Retina (tissue), 1 donor: ENCODE measurements at places on chromosomes 5 and 9.

- DNase-seq = no peak
Observed at GRCh38 chr9:33162721-33163311, 4.3 kb downstream of the B4GALT1 start.

- no peak for DNase-seq
Observed at GRCh38 chr9:89543111-89543510, 45.2 kb upstream of the SEMA4D start.

DNA sequence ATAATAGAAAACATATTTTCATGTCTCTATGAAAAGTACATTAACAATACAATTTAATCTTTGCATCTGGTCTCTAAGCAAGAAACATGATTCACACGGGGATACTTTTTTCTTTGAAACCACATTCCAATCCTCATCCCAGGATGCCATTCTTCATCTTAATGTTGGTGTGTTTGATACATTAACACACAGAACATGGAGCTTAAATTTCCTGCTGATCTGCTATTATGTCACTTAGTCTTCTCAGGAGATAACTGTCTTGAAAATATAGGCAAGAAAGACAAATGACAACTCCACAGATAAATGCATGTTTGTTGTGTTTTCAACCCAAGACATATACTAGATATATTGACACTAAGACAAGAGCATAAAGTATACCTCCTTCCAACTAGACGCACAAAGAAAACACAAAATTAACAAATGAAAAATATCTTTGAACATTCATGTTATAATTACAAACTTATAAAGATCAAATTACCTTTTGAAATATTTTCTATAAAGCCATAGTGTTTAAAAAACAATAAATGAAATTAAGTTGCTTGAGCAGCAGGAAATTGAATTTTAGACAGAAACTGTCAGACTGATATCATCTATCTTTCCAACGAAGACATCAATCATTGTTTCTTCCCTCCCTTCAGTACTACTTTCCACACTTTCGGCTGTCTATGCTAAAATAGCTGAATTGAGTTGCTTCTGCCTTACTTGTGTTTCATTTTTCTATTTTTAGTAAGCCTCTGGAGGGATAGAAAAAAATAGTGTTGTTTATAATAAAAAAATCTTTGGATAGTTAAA, 1676.7 kb upstream of the CDH9 start:
- DNase-seq = no peak

GRCh38 chr5:4233671-4234070, 638.0 kb downstream of the IRX1 start:
- DNase-seq = no peak

GRCh38 chr9:33429256-33429985, 18.0 kb downstream of the AQP3 start:
- DNase-seq = no peak

DNA sequence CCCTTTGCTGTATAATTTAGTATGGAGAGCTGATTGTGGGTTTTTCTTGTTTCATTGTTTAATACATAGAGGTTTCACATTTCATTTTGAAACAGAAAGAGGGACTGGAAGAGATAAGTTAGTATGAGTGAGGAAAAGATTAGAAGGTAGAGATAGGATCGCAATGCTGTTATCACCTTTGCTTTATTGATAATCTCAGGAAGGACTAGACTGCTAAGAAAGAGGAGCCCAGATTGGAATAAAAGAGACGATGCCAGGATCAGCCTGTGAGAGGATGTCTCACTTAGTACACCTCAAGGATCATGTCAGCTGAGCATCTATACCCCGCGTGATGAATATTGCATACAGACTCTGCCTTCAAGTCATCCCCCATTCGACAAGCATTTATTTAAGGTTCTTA, 178.0 kb upstream of the DMAC1 start:
- no peak for DNase-seq

DNA sequence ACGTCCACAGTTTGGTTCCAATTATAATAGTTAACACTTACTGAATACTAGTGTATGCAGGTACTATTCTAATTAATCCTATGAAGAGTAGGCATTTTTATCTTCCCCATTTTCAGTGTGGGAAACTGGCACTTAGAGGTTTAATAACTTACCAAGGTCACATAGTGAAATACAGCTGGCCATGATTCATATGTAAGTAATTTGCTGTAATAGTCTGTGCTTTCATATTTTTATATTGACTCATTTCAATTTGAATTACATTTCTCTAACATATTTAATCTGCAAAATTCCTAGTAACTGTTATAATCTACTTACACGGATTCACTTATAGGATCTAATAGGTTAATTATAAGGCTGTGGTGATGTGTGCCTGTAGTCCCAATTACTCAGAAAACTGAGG, 19.4 kb downstream of the CCNH start:
- no peak for DNase-seq

DNA sequence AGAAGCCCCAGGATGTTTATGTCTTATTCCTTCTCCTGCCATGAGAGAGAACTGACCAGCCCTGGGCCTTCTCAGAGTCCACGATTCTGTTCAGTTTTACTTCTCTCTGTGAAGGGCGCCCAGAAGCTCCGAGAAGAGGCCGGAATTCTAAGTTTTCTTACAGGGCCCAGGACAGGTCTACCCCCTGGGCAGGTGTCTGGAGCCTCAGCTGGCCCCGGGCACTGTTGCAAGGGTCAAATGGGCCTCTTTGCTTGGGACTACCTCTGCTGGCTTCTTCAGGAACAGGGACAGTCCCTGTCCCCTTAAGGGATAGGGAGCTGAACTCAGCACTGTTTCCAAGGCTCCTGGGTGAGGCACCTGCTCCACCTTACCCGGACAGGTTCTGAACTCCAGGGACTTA, 55.0 kb downstream of the RASGEF1C start:
- no peak for DNase-seq

DNA sequence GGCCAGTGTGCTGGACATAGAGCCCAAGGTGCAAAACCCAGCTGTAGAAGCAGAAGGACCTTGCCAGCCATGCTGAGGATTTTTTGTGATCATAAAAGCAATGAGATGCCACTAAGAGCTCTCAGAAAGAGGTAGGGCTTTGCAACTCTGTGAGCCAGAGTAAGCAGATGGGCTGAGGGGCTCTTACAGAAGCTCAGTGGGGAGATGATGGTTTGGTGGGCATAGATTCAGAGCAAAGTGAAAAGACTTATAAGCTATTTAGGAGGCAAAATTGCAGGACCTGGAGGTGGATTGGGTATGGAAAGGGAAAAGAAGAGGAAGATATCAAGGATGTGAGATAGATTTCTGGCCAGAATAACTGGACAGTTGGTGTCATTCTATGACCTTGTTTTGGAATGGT, 302.0 kb downstream of the NTRK2 start:
- DNase-seq = no peak

DNA sequence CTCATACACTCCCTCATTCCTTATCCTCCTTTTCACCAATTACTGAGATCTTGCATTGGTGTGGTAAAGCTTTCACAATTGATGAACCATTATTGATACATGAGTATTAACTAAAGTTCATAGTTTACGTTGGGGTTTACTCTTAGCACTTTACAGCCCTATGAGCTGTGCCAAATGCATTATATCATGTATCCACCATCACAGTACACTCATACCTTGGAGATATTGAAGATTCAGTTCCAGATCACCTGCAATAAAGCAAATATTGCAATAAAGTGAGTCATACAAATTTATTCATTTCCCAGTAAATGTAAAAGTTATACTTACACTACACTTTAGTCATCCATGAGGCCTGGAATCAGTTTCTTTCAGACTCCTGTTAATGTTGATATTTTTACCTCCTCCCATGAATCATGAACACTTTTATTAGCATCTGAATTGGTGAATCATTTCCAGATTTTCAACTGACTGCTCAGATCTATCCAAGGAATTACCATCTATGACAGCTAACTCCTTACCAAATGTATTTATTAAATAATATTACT, 546.6 kb upstream of the PTPRD start:
- DNase-seq = no peak

GRCh38 chr5:54401515-54401914, 54.0 kb upstream of the HSPB3 start:
- DNase-seq = no peak

DNA sequence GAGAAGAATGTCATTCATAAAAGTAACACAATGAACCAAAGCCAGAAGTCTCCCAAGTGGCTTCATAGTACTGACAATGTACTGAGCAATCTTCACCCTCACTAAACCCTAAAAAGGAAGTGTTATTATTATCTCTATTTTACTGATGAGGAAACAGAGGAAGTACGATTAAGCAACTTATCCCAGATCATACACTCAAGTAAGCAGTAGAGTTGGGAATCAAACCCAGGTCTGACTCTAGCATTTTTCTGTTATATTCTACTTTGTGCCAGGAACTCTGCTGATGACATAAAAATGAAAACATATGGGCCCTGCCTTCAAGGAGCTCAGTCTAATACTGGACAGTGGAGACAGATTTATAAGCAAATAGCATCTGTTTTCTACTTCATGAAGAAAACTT, 109.2 kb downstream of the RAPGEF6 start:
- DNase-seq = no peak

DNA sequence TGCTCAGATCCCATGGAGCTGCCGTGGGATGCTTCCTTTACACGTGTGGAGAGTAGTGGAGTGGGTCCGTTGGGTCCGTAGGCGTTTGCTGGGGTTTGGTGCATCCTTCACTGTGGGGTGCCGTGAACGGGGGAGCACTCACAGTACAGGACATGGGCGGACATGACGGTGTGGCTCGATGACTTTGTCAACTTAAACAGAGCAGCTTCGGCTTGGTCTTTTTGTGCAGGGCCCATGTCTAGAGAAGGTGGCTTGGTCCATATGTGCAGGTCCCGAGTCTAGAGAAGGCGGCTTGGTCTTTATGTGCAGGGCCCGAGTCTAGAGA, 26.4 kb upstream of the EXOC3 start:
- DNase-seq = no peak

DNA sequence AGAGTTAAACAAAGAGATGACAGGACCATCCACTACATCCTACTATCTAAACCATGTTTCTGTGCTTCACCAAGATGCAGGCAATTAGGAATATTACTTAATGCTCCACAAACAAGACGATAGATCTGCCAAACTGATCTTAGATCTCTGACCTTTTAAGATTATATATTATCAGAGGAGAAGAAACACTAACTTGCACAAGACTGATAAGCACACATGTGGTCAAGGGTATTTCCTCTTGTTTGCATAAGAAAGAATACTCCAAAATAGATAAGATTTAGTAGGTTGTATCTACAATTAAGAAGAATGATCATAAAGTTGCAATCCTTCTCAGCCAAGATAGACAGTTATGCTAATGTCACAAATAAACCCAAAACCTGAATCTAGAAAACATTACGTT, 601.0 kb upstream of the ACO1 start:
- no peak for DNase-seq

GRCh38 chr5:79295029-79295428, 59.1 kb downstream of the JMY start:
- no peak for DNase-seq

GRCh38 chr5:168706655-168707069, 127.5 kb upstream of the PANK3 start:
- peak; percentile 69 for DNase-seq

DNA sequence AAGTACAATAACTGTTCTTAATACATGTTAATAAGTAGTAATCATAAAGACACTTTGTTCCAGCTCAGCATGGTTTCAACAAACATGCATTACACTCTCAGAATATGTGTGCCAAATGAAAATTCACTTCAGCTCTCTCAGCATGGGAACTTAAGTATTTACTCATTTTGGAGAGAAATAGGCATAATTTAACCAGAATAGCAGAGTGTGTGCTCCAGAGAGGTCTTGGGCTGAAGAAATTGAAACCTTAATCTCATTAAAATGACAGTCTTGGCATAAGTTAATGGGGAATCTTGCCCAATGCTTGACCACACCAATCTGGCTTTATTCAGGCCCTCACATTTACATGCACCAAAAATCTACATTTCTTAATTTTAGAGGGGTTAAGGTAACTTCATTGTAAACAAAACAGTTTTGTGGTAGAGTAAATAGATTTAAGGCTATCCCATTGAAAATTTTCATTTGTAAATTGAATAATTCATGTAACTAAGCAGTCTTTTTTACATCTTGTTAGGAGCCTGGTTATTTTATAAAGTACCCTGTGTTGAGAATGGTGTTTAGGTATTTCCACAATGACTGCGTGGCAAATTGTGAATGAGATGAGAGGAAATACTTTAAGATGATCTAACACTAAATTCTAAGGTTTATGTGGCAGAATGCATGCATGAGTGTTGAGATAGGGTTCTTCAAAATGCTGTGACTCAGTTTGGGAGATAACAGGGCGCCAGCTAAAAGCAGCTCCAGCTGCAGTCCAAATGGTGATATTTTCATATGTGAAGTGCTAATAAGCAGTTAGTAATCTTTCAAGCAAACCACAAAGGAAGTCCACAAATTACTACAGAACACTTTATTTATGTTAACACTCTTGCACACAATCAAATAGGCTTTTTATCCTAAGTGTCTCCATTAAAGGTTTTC, 11.3 kb upstream of the LOX start:
- no peak for DNase-seq
